ENCODE measurements at places on chromosomes 5 and 9.

GRCh38 chr9:116750510-116750909, 63.4 kb downstream of the TRIM32 start:
- DNase-seq, result no peak

GRCh38 chr9:5688109-5688508, 59.2 kb downstream of the RIC1 start:
- DNase-seq, result no peak

- no peak for DNase-seq
Observed at GRCh38 chr9:135226369-135227050, 139.0 kb downstream of the OLFM1 start.

DNA sequence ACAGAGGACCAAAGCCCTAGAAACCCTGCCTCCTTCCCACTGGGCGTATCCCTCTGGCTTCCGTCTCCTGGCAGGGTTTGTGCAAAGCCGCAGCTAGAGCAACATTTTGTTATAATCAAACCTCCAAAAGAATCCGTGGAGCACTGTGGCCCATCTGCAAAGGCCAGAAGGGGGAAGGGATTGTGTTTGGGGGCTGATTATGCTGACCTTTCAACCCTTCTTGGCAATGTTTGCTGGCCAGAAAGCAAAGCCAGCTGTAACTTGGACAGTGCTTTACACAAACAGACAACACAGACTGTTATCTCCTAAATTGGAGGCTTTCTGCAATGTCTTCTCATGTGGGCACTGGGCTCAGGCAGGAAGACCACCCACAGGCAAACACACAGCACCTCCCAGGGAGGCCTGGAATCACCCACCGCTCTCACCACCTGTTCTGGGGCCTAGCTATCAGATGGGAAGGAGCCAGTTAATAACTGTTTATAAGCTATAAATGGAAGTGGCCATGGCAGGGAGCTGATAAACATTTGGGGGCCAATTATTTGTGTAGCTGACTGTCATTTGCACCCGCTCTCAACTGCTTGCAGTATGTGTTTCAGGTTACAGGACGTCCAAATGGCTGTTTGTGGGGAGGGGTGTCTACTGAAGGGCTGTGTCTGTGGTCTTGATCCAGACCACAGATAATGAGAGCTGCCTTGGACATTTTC, 121.6 kb upstream of the ERCC6L2 start:
- DNase-seq, result peak; percentile 63

- no peak for DNase-seq
Observed at GRCh38 chr5:146254223-146254622, 50.8 kb downstream of the RBM27 start.

DNA sequence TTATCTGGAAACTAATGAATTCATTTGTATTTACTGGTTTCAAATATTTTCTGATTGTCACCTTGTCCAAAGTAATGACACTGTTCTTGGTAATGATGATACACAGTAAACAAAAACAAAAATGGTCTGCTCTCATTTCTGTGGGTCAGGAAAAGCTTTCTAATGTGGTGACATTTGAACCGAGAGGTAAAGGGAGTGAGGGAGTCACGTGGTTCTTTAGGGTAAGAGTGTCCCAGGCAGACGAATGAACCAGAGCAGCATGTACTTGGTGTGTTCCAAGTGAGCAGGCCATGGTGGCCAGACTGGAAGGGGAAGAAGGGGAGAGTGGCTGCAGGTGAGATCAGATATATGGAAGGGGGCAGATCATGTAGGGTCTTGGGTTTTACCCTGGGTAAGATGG, 247.0 kb upstream of the SLC30A5 start:
- no peak for DNase-seq

DNA sequence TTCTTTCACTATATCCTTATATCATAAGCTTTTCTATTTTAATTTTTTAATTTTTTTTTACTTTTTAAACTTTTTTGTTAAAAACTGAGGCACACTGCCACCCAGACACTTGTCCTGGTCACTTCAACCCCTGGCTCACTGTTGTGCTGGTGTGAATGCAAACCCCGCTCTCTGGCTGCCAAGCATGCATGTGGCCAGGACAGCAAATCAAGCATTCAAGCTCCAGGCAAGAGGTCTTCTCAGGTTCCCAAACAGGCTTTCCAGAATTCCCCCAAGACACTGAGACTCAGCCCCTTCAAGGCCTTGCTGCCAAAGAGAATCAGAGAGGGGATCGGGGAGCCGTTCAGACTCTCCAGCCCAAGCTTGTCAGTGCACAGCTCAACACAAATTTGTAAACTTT, 139.9 kb downstream of the FANCC start:
- DNase-seq, result no peak

- DNase-seq, result no peak
Observed at GRCh38 chr9:15221746-15222145, 85.3 kb downstream of the TTC39B start.

- DNase-seq, result no peak
Observed at GRCh38 chr5:41842777-41843176, 27.4 kb downstream of the OXCT1 start.

DNA sequence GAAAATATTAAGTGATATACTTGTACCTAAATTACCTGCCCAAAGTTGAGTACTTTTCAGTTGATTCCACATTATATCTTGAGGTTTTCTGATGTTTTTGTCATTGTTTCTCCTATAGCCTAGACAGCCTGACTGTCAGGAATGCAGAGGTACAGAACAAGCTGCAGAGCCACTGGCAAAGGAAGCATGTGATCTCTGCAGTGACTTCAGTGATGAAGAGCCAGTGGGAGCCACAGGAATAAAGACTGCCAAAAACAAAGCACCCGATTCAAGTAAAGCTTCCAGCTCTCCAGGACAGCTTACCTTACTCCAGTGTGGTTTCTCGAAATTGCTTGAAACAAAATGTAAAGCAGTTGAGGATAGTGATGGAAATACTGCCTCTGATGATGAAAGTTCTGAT, 96.3 kb downstream of the ERCC6L2 start:
- DNase-seq, result no peak

GRCh38 chr9:74644023-74644422, 146.9 kb downstream of the RORB start:
- no peak for DNase-seq

GRCh38 chr5:137888466-137888862, 793 bp upstream of the PKD2L2 start:
- no peak for DNase-seq

DNA sequence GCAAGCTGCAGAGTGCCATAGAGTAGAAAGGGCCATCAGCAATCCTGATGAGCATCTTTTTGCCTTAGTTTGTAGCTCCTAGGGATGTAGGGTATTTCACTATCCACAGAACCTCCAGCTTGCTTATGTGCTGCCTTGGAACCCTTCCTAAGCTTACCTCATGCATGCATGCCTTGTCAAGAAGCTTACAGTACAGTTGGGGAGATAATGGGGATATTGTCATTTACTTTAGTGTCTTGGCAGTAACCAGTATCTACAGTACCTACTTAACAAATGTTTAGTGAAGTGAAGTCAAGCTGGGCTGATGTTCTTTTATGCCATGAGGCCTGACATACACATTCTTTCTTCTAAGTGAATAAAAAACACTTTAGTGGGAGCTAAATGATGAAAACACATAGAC, 164.6 kb upstream of the PPP1R2B start:
- no peak for DNase-seq

DNA sequence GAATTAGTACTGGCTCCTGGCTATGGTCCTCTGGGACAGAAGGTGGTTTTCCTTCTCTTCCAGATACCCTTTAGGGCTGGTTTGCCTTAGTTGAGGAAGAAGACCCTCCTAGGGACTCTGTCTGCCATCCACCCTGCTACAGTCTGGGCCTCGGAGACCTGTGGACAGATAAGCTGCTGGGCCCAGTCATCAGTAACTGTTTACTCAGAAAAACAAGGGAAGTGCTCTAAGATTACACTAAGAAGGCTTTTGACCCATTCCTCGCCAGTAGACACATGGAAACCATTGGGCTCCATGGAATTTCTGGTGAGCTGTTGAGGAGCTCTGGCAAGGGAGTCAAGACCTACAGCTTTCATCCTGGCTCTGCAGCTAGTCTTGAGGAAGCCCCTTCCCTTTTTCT, 31.2 kb downstream of the LARP1 start:
- DNase-seq, result no peak

GRCh38 chr9:32486839-32487562, 39.0 kb downstream of the RIGI start:
- no peak for DNase-seq

DNA sequence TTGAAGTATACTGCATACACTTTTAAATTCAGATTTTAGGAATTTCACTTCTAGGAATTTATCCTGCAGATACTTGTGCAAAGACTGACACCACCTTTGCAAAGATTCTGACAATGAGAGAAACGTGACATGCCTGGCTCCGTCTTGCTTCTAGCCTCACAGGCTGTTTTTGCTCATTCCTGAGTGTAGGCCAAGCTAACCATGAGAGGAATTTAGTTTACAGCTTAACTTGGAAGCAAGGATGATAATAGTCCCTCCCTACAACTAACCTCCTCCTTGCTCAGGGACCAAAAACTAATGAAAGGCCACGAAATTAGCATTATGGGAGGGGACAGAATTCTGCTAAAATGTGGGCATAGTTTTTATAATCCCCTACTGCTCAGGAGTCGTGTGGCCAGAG, 31.1 kb downstream of the C5orf22 start:
- DNase-seq, result no peak

- DNase-seq, result no peak
Observed at GRCh38 chr9:135415586-135415985, 64.0 kb upstream of the PPP1R26 start.

DNA sequence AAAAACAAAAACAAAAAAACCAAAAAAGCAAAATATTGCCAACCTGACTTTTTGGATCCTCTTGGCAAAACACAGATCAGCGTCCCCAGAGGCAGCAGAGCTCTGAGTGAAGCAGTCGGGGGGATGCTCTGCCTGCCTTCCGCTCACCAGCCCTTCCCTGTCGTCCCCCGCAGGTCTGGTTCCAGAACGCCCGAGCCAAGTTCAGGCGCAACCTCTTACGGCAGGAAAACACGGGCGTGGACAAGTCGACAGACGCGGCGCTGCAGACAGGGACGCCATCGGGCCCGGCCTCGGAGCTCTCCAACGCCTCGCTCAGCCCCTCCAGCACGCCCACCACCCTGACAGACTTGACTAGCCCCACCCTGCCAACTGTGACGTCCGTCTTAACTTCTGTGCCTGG, 20.7 kb downstream of the LHX2 start:
- DNase-seq, result no peak

DNA sequence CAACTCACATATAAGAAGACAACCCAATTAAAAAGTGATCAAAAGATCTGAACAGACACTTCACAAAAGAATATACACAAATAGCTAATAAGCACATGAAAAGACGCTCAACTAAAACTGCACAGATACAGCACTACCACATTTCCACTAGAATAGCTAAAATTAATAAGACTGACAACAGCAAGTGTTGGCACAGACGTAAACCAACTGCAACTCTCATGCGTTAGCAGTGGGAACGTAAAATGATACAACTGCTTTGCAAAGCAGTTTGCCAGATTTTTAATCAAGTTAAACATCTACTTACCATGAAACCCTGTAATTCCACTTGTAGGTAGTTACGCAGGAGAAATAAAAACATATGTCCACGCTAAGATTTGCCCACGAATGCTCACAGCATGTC, 9.0 kb downstream of the SEMA4D start:
- no peak for DNase-seq

GRCh38 chr9:71485326-71485725, 283.0 kb downstream of the CEMIP2 start:
- DNase-seq, result no peak

DNA sequence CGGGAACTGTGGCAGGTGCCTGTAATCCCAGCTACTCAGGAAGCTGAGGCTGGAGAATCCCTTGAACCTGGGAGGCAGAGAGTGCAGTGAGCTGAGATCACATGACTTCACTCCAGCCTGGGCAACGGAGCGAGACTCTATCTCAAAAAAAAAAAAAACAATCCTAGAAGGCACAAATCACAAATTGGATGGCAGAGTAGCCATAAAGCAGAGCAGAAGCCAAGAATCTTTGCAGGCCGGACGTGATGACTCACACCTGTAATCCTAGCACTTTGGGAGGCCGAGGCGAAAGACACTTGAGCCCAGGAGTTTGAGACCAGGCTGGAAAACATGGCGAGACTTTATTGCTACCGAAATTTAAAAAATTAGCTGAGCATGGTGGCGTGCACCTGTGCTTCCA, 9.2 kb upstream of the FUBP3 start:
- DNase-seq, result no peak

DNA sequence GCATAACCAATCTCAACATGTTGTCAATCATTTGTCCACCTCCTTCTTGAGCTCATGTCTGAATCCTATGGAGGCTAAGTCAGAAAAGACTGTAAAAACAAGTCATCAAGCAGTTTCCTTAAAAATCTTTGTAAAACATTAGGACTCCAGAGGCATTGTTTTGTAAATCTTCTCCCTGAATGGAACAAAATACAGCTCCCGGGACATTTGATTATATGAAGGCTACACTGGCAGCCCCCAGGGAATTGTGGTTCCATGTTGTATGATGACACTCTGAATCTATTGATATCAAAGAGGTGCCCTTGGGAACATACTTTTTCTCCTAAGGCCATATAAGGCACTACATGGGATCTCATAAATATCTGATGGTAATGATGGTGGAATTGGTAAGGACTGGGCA, 83.2 kb upstream of the NUDT12 start:
- DNase-seq, result no peak
